ENCODE measurements at places on chromosomes 6 and 20. TPM values are rescaled to one million over a fixed set of nuclear protein-coding genes. Genes with fewer than 3 reads are reported as not detected.
A peak's percentile ranks its signal among the peaks of the same experiment; 100 is the strongest.

The LRRC73 gene
- total RNA-seq, result 0.30 TPM

The HEY2 gene
- total RNA-seq, result not detected

The TMEM239 gene
- not detected for total RNA-seq

The MAFB gene
- total RNA-seq, result not detected

The FAM209B gene
- 1.3 TPM for total RNA-seq

The EEF1A2 gene
- 2.1 TPM for total RNA-seq

DNA sequence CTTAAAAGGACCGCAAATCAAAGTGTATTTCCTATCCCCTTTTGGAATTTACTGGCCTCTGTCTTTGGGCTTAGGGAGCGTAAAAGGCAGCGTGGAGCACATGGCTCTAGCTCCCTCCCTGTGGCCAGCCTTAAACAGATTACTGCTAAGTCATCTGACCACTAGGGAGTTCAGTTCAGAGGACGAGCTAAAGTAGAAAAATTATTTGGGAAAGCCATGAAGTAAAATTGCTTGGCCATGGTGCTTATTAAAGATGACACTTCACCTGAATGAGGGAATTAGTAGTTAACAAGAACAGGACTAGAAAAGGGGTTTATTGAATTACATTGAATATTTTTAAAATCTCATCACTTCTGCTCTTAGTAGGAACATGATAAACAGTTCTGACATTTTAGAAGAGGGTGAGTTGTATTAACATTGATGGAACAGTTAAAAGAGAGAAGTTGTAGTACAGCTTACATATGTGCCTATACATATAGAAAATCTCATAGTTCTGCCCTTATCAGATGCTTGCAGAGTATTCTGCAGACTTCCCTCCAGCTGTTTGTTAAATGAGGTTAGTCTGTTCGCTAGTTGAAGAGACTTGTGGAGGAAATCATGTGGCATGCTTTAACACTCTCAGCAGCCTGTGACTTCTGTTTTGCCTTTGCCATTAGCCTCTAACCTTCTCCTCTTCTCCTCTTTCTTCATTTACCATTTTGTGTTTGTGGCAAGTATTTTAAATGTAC, 31.2 kb upstream of the MAPK13 start:
- peak; percentile 41 for DNase-seq

DNA sequence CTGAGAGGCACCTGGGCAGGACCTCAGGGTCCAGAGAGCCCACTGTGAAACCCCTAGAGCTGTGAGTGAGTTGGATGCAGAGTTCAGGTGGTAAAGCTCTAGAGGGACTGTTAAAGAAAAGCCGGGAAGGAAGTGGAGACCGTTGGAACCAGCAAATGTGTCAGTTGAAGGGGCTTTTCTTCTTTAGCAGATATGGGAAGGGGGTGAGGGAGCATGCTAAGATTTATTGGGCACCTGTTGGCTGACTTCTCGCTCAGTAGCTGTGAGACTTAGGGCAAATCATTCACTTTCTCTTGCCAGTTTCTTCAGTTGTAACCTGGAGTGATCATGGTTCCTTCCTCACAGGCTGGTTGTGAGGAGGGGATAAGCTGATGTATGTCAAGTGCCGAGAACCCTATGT, 287.7 kb downstream of the DHX35 start:
- DNase-seq, result no peak

DNA sequence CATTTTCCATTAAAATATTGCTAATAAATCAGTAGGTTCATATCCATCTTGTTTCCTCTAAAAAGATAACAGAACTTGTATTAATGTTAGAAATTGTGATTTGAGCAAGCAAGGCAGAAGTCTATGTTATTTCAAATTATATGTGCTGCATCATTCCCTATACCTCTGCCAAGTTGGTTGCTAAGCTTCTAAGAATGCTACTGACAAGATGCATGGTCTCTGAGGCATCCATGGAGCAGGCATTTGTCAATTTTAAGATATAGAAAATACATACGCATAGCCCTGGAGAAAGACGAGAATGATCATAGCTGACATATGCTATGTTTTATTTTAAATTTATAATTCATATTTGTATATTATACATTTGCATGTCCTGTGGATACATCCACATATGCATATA, 168.3 kb upstream of the THEMIS start:
- DNase-seq, result no peak

GRCh38 chr20:23039136-23039875, 4.2 kb downstream of the SSTR4 start:
- no peak for DNase-seq

- DNase-seq, result no peak
Measured at GRCh38 chr6:17638212-17638715, 38.2 kb downstream of the FAM8A1 start.

- DNase-seq, result no peak
Measured at GRCh38 chr20:1331801-1332453, 3.0 kb upstream of the SDCBP2 start.

GRCh38 chr6:146106532-146106931, 77.7 kb downstream of the GRM1 start:
- DNase-seq, result no peak

GRCh38 chr20:53104884-53105283, 132.7 kb downstream of the TSHZ2 start:
- no peak for DNase-seq

- DNase-seq, result peak; percentile 78
Measured at GRCh38 chr6:169654598-169655391, 47.0 kb downstream of the WDR27 start.

GRCh38 chr6:3526962-3527650, 70.3 kb upstream of the SLC22A23 start:
- no peak for DNase-seq

All from CD4-positive, CD25-positive, alpha-beta regulatory T cell (primary cell).